NCI-H187 treated with DMSO at 0.1 percent for 48 hours (cell line): ENCODE measurements at places on chromosomes 3 and 15.

GRCh38 chr3:122184591-122184929, 1.1 kb downstream of the CASR start:
- DNase-seq = no peak

DNA sequence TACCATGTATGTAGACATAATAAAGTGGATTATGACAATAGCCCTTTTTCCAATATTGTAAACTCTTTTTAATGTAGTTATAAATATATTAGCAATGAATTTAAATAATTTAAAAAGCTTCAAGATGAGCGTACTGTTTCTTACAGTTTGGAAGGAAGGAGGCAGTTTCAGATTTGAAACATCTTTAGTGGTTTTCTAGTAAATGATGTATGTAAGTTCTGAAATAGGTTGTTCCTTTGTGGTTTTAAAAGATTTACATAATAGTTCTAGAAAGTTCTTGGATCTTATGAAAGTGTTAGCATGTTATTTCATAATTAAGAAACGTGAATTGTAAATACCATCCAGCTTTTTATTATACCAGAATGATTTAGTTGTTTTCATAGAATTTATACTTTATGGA, 16.0 kb downstream of the DNAJC19 start:
- DNase-seq = no peak

- DNase-seq = no peak
Measured at GRCh38 chr3:15602146-15602536, 596 bp downstream of the BTD start.

- no peak for DNase-seq
Measured at GRCh38 chr15:75211436-75212199, 9.9 kb downstream of the C15orf39 start.

GRCh38 chr3:46116996-46117395, 89.7 kb upstream of the XCR1 start:
- no peak for DNase-seq

- no peak for DNase-seq
Measured at GRCh38 chr3:86547692-86548091, 443.3 kb downstream of the VGLL3 start.

DNA sequence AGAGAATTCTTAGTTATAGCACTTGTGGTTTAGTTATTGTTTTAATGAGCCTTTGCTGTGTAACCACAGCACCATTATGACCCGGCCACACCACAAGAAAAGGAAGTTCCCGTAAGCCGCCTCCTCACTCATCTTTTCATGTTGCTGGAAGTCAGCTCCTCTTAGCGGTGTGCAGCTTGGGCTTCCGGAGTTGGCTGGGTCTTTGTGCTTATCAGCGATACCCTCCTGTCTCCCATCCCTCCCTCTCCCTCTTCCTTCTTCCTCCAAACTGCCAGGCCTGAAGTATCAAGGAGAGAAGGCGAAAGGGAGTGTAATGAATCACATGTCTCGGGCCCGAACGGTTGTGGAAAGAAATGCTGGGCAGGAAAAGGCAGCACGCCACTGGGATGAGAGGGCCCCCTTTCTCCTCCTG, 353.5 kb downstream of the MCTP2 start:
- no peak for DNase-seq

DNA sequence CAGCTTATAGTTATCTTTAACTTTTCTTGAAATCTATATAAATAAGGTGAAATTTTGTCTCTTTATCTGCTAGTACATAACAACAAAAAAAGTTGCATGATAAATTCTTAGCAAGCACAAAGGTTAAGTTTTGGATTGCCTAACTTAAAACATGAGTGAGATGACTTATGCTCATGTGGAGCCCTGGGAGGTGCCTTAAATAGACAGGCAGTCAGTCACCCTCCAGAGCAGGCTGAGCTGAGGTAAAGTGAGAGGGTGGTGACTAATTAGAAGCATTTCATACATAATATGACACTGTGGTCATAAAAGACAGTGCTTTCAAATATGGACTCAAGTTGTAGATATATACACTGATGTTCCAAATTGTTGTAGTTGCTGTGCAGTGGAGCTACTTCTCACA, 14.6 kb upstream of the MME start:
- DNase-seq = no peak

- no peak for DNase-seq
Measured at GRCh38 chr3:151552589-151552988, 91.7 kb upstream of the IGSF10 start.

DNA sequence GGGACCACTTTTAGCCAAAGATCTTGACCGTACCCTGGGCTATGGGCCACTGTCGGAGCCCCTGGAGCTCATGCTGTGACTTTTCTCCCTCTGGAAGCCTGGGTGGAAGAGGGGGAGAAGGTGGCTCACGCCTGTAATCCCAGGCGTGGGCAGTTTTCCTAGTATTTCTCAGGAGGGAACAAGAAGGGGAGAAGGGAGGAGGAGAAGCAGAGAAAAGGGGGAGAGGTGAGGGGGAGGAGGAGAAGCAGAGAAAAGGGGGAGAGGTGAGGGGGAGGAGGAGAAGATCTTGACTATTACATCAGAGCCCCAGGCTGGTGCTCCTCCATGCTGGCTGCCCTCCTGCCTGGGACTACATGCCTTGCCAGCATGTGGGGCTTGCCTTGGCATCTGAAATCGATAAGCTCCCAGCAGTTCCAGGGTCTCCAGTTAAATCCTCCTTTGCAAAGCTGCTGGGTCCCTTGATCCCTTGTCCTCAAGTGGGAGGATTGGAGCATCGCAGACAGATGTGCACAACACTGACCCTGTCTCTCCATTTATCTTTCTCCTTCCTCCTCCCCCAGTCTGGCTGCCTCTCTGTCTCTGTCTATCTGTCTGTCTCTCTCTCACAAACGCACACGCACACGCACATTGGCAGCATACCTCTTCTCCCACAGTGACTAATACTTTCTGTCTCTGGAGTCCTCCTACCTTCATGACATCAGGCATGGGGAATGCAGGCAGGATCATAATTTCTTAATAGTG, 41.6 kb downstream of the MRAS start:
- no peak for DNase-seq

- no peak for DNase-seq
Measured at GRCh38 chr3:99012051-99012450, 110.6 kb upstream of the DCBLD2 start.

- no peak for DNase-seq
Measured at GRCh38 chr3:106022913-106023312, 154.1 kb upstream of the CBLB start.

DNA sequence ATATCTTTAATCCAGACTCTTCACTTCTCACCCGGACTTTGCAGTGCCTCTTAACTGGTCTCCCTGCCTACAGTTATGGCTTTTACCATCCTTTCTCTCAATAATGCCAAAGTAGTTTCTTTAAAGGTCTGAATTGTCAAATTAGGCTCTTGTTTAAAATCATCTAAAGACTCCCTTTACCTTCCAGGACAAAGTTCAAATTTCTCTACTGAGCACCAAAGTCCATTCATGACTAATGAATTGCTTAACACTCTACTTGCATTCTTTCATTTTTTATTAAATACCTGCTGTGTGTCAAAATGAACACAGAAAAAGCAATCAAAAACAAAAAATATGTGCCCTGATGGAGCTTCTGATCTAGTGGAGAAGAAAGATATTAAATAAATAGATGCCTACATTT, 472.4 kb upstream of the UBE2E2 start:
- no peak for DNase-seq

GRCh38 chr15:79339588-79340314, 28.8 kb downstream of the TMED3 start:
- DNase-seq = no peak

DNA sequence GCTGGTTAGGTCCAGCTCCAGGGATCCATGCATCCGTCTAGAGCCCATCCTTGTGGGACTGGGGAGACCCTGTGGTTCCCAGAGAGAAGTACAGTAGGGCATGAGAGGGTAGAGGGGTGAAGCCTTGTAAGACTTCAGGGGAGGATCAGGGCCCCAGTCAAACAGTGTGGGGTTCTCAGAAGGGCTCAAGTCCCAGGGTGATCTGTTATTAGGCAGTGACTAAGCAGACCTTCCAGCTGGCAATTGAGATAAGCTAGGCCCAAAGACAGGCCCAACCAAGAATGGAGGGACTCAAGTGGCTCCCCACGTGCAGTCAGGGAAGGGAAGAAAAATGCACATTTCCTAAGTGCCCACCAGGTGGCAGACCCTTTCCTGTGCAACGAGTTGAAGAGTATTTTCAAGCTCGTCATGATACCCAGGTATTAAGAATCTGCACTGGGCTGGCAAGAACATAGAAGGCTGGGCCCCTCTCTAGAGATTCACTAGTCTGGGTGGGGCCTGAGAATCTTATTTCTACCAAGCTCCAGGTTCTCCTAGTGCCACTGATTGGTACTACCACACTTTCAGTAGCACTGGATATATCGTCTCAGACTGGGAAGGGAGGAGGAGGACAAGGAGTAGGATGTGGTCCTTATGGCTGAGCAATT, 240.8 kb downstream of the NR1D2 start:
- DNase-seq = no peak

DNA sequence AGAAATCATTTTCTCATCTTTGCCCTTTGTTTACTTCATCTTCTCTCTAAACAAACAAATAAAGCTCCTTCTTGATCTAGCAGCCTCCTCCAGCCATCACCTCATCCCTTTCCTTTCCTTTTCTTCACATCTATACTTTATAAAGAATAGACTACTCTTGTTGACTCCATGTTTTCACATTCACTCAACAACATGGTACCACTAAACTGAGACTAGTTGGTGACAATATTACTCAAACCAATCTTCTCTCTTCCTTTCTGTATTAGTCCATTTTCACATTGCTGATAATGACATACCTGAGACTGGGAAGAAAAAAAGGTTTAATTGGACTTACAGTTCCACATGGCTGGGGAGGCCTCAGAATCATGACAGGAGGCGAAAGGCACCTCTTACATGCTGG, 324.7 kb downstream of the SOX2 start:
- no peak for DNase-seq

- DNase-seq = no peak
Measured at GRCh38 chr15:68484696-68485400, 52.9 kb upstream of the ITGA11 start.

GRCh38 chr3:133532951-133533350, 40.5 kb upstream of the CDV3 start:
- DNase-seq = no peak

GRCh38 chr3:132265028-132265427, 52.2 kb upstream of the ACP3 start:
- no peak for DNase-seq

GRCh38 chr3:30347679-30348216, 258.7 kb upstream of the TGFBR2 start:
- no peak for DNase-seq

- DNase-seq = no peak
Measured at GRCh38 chr3:65406470-65406869, 632.2 kb downstream of the MAGI1 start.

GRCh38 chr3:97148931-97149330, 334.5 kb downstream of the EPHA6 start:
- DNase-seq = no peak

DNA sequence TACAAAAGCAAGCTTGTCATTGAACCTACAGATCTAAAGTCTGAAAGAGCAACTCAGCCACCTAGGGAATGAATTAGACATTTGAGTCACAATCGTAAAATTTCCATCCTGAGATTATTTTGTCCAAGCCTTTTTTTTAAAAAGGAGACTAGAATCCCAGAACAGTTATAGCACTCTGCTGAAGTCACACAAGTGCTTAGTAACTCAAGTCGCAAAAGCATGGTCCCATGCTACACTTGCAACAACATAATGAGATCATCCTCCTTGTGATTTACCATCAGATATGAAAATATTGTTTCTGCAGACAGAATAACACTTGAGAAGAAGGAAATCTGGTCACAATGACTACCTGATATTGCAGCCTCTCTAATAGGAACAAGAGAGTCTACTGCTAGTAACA, 106.7 kb downstream of the ZIC4 start:
- no peak for DNase-seq

DNA sequence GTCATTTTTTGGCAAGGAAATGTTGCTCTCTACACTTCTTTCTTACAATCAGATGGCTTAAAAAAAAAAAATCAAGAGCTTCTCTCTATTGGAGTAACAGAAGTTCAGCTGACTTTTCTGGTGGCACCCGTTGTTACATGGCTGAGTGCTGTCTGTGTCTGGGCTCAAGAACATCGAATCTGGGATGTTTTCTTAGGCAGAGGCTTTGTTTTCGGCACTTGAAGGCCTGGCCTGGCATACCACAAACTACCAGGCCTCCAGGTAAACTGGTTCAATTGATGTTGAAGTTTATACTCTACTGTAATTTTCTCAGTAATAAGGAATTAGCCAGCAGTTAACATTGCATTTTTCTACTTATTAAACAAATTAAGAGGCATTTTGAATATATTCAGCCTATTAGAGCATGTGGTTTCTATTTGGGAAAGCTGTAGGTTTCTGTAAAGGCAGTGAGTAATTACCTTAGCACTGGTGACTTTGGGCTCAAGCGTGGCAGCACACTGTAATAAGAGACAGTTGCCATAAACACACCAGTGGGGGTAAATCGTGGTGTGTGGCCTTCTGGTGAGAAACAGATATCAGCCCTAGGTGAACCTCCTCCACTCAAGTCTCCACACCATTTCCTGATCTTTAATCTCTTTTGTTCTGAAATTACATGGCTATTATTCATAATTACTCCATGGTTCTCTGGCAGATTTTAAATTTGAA, 544.7 kb downstream of the MECOM start:
- DNase-seq = no peak

DNA sequence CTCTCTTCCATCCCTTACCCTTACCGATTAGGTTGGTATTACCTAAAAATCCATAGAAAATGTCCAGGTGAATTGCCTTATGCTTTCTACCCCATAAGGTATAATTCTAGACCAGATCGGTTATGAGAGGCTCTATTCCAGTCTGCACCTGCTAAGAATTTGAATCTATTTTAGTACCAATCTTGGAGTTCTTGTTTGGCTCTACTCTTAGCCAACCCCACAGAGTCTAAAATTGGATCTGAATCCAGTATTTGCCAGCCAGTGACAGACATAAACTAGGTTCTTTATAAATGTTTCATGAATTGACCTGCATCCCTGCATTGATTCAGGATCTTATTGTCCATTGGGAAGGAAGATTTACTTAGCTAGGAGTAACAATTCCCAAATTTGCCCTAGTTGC, 6.5 kb downstream of the KLHL24 start:
- DNase-seq = no peak

DNA sequence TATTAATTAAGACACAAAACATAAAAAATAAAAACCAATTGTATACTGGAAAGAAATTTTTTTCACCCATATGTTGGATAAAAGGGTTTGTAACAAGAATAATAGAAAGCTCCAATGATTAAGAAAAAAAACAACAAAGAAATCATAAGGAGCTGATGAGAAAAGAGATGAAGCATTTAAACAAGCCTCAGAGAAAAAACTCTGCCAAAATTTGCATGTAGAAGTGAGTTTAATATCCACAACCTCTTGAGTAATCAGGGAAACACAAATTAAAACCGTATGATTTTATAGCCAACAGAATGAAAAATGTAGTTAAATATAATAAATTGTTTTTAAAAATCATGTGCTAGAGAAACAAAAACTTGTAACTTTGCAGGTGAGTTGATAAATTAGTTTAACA, 192.9 kb downstream of the BCHE start:
- no peak for DNase-seq
